ENCODE measurements at places on chromosomes 7 and 10. TPM values are rescaled to one million over a fixed set of nuclear protein-coding genes. Genes with fewer than 3 reads are reported as not detected.

The MALRD1 gene
- not detected for total RNA-seq

The CUBN gene
- 4.2 TPM for total RNA-seq

The URGCP gene
- 31.3 TPM for total RNA-seq

The SH2D4B gene
- total RNA-seq: 0.12 TPM

The GOLGA7B gene
- not detected for total RNA-seq

- H3K27ac ChIP-seq: no peak overlapping the region
- no peak overlapping the region for H3K4me3 ChIP-seq
- H3K36me3 ChIP-seq: no peaks in the 10 kb centered on the region
- no peaks in the 10 kb centered on the region for H3K4me1 ChIP-seq
These were observed 103.0 kb downstream of the NXPH1 start for GRCh38 chr7:8536431-8536830.

GRCh38 chr10:79582096-79582495 lies 21.9 kb upstream of the SFTPA2 start:
- DNase-seq: no peak
- H3K27me3 ChIP-seq: no peaks in the 10 kb centered on the region
- no peak overlapping the region for H3K4me3 ChIP-seq
- H3K36me3 ChIP-seq: no peaks in the 10 kb centered on the region
- no peaks in the 10 kb centered on the region for H3K4me1 ChIP-seq
- H3K27ac ChIP-seq: no peak overlapping the region

DNA sequence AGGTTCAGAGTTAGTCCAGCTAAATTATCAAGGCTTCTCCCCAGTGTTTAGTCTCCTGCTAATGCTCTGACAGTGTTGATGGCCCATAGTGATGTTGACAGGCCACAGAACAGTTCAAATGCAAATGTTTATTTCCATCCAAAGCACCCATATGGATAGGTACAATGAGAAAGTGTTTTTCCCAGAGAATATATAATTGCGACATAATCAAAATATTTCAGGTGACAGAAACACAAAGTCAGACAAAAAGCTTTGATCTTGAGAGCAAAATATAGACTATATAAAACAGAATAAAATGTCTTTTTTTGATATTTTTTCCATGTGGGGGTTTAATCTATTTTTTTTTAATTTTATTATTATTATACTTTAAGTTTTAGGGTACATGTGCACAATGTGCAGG lies 642.3 kb upstream of the SEMA3D start:
- H3K4me1 ChIP-seq: no peaks in the 10 kb centered on the region
- DNase-seq: no peak
- H3K4me3 ChIP-seq: no peak overlapping the region
- no peaks in the 10 kb centered on the region for H3K36me3 ChIP-seq

DNA sequence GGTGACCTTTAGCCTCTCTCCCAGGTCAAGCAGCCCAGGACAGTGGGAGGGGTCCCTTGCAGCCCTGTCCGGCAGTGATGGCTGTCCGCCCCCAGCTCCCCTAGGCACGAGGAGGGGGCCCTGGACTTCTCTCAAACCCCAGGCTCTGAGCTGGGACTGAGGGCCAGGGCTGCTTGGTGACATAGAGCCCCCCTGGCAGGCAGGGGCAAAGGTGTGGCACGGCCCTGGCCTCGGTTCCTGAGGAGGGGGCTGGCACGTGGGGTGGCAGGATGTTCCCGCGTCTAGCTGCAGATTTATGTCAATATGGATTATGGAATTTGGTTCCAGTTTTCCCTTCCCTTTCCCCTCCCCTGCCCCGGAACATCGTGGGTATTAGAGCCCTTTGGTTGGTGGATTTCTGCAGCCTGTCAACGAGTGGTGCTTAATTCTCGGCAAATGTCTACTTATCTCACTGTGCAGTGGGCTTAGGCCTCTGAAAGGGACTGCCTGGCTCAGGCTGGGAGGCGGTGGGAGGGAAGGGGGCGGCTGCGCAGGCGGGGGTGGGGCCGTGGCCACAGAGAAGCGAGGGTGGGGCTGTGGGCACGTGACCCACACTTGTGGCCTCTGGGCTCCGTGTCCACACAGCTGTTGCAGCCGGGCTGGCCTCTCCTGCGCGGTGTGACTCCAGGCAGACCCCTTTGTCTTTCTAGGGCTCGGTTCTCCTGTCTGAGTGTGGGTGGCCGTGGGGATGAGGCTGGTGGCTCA lies 19.3 kb downstream of the UNCX start:
- no peak overlapping the region for H3K27ac ChIP-seq
- peaks cover 13% of the 10 kb centered on the region for H3K4me1 ChIP-seq
- H3K4me3 ChIP-seq: no peak overlapping the region
- no peaks in the 10 kb centered on the region for H3K36me3 ChIP-seq
- H3K27me3 ChIP-seq: peaks cover 21% of the 10 kb centered on the region

DNA sequence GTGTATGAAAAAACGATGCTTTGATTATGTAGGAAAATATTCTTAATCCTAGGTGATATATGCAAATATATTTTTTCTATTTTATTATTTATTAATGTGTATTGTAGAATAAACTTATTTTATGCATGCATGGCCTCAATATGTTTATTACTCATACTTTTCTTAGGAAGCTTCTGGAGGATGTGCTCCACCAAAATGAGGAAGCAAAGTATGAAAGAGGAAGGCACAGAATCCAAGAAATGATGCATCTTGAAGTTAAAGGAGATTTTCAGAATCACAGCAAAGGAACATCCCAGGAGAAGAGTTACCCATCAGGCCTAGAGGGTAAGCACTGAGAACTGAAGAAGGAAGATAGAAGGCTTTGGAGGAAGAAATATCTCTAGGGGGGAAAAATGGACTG lies 35.0 kb upstream of the MRPS16 start:
- H3K36me3 ChIP-seq: no peaks in the 10 kb centered on the region
- H3K4me3 ChIP-seq: no peak overlapping the region
- no peak for DNase-seq
- H3K27me3 ChIP-seq: no peaks in the 10 kb centered on the region
- no peaks in the 10 kb centered on the region for H3K4me1 ChIP-seq

- no peaks in the 10 kb centered on the region for H3K36me3 ChIP-seq
- H3K27ac ChIP-seq: no peak overlapping the region
- no peaks in the 10 kb centered on the region for H3K27me3 ChIP-seq
- H3K4me3 ChIP-seq: no peak overlapping the region
- no peak for DNase-seq
These were observed 42.3 kb downstream of the RGS10 start for GRCh38 chr10:119500123-119500795.

- H3K4me1 ChIP-seq: no peaks in the 10 kb centered on the region
- no peak overlapping the region for H3K27ac ChIP-seq
- no peaks in the 10 kb centered on the region for H3K27me3 ChIP-seq
- DNase-seq: no peak
- H3K4me3 ChIP-seq: no peak overlapping the region
These were observed 74.6 kb upstream of the GRID1 start for GRCh38 chr10:86440874-86441843.

GRCh38 chr10:101441541-101442455 lies 87.8 kb downstream of the BTRC start:
- H3K4me3 ChIP-seq: no peak overlapping the region
- H3K27ac ChIP-seq: no peak overlapping the region
- DNase-seq: peak; percentile 50
- H3K36me3 ChIP-seq: no peaks in the 10 kb centered on the region
- H3K4me1 ChIP-seq: no peaks in the 10 kb centered on the region

GRCh38 chr7:142375710-142376313 lies 118.0 kb upstream of the PRSS58 start:
- H3K4me1 ChIP-seq: no peaks in the 10 kb centered on the region
- H3K36me3 ChIP-seq: no peaks in the 10 kb centered on the region
- no peak for DNase-seq
- no peak overlapping the region for H3K4me3 ChIP-seq

- H3K27ac ChIP-seq: peak overlapping the region; percentile 28
- H3K36me3 ChIP-seq: peaks cover 1% of the 10 kb centered on the region
- H3K27me3 ChIP-seq: no peaks in the 10 kb centered on the region
- H3K4me1 ChIP-seq: peaks cover 27% of the 10 kb centered on the region
- DNase-seq: peak; percentile 77
These were observed 237.2 kb upstream of the KAT6B start for GRCh38 chr10:74589226-74589673.

DNA sequence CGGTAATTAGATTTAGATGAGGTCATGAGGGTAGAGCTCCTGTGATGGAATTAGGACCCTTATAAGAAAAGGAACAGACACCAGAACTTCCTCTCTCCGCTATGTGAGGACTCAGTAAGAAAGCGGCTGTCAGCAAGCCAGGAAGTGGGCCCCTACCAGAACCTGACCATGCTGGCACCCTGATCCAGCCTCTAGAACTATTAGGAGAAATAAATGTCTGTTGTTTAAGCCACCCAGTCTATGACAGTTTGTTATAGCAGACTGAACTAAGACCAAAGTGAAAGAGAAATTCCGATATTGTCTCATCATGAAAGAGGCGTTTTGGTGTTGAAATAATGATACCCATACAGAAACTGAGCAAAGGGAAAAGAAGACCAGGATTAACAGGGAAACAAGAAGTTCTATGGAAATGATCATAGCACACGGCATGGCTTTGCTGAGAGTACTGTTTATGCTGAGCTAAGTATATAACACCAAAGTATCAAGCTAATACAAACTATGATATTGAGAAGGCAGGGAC lies 9.2 kb downstream of the CLEC2L start:
- H3K27me3 ChIP-seq: no peaks in the 10 kb centered on the region
- no peak overlapping the region for H3K27ac ChIP-seq
- H3K4me1 ChIP-seq: no peaks in the 10 kb centered on the region
- H3K36me3 ChIP-seq: no peaks in the 10 kb centered on the region

- no peak overlapping the region for H3K4me3 ChIP-seq
- H3K4me1 ChIP-seq: no peaks in the 10 kb centered on the region
- H3K27me3 ChIP-seq: no peaks in the 10 kb centered on the region
- no peak overlapping the region for H3K27ac ChIP-seq
- no peaks in the 10 kb centered on the region for H3K36me3 ChIP-seq
These were observed 142.1 kb downstream of the DGKI start for GRCh38 chr7:137704723-137705122.

DNA sequence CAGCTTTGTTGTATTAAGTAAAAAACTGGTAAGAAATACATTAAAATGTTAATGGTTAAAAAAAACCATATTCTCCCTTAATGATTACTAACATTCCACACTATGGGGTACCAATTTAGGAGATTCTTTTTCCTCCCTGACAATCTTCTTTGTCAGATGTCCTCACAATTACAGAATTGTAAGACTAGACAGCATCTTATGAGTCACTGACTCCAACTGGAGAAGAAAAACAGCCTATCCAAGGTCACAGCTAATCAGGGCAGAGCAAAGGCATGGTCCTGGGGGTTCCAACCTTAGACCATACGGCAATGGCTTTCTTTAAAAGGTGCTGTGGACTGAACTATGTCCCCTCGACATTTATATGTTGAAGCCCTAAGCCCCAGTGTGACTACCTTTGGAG lies 127.6 kb downstream of the DLG5 start:
- no peak for DNase-seq
- H3K27ac ChIP-seq: no peak overlapping the region

Measured in B cell (primary cell).